ENCODE measurements at places on chromosomes 12 and 14.

- no peak for DNase-seq
Measured at GRCh38 chr12:130336723-130337487, 782 bp upstream of the PIWIL1 start.

DNA sequence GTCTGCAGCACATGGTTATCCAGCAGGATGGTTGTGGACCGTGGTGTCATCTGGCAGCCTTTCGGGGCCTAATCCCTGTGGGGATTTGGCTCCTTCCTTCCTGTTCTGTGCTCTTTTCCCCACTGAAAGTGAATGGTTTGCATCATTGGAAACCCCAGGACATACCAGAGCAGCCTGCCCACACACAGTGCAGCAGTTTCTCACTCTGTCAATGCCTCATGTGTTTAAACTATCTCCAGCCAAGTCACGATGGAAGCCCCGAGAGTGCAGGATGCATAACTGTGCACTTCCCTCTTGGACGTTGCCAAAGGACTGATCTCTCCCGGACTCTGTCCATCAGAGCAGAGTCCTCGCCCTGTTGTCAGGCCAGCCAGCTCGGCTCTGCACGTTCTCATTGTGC is 29.0 kb upstream of the AMN start:
- no peak for DNase-seq

GRCh38 chr12:62738616-62739015 is 196.3 kb downstream of the PPM1H start:
- no peak for DNase-seq

DNA sequence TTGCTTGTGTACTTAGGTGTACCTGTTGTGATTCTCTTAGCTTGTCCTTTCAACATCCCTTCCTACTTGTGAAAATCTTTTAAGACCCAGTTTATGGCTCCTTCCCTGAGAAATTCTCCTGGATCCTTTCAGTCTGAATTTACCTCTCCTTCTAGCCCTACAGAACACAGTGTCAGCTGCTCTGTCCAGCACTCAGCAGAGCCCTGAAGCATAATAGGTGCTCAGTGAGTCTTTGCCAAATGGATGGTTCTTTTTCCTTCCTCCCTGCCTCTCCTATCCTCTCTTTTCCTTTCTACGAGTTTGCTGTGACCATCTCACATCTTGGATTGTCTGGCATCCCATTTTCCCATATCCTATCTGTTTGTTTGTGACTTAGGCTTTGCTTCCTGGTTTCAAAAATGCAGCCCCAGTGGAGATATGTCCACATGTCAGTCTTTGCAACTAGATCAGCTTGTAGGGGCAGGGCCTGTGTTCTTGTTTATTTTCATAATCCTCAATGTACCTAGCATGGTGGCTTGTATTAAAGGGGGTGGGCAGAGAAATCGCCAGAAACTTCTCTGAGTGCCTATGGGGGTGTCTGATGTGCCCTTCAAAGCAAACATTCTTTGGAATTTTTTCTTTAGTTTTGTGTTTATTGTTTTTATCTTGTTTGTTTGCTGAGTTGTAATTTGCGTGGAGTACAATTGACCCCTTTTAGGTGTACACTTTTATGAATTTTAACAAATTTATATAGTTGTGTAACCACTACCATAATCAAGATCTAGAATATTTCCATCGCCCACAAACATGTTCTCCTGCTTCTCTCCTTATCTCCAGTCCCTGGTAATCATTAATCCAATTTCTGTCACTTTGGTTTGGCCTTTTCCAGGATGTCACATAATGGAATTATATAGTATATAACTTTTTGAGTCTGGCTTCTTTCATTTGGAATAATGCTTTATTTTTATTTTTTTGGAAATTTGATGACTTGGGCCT is 62.8 kb downstream of the SMOC1 start:
- DNase-seq, result no peak

GRCh38 chr12:49111206-49111605 is 559 bp upstream of the LMBR1L start:
- DNase-seq, result no peak

GRCh38 chr14:97846156-97846555 is 1049.0 kb downstream of the VRK1 start:
- no peak for DNase-seq

- no peak for DNase-seq
Measured at GRCh38 chr14:74018174-74018585, 908 bp downstream of the ENTPD5 start.

DNA sequence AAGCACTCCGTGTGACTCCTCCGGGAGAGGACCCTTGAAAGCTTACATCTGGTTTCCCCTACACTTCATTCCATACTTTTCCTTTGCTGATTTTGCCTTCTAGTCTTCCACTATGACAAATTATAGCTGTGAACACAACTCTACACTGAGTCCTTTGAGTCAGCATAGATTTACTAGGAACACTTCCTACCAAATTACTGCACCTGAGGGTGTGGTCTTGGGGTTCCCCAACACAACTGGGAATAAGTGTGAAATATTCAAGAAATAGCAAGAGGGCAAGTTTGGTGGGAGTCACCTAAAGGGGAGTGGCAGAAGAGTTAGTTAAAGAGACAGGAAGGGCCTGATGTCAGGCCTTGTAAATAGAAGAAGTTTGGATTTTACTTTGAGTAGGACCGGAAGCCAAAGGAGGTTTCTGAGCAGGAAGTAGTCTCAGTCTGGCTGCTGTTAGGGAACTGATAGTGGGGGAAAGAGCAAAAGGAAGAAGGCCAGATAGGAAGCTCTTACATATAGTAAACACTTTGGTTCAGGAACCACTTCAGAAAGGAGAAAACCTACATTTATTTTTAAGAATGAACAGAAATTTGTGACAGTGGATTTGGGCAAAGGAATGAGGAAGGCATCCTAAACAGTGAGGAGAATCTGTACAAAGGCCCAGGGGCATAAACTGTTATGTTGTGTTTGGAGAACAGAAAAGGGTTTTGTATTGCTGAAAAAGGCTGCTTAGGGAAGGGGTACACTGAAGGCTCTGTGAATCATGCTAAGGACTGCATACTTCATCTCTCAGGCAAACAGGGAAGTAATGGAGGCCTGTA is 14.2 kb downstream of the SEL1L start:
- no peak for DNase-seq

DNA sequence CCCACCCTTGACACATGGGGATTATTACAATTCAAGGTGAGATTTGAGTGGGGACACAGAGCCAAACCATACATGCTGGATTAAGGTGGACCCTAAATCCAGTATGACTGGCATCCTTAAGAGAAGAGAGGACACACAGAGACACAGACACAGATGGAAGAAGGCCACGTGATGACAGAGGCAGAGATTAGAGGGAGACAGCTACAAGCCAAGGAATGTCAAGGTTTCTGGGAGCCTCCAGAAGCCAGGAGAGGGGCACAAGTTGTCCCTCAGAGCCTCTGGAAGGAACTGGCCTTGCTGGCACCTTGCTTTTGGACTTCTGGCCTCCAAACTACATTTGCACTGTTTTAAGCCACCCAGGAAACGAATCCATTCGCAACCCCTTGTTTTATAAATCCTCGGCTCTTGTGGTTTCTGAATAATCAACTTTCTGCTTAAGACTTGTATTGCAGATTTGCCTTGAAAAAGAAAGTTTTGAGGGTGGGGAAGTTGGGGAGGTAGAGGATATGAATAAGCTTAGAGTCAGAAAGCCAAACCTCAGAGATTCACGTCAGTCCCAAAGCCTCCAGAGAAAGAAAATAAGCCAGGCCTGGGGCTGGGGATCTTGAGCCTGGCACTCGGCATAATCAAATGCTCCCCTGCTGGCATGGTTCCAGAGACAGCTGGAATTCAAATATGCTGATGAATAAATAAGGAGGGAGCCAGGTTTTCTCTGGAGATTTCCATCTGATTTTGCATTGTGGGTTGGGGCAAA is 224.2 kb upstream of the PWP1 start:
- no peak for DNase-seq

- DNase-seq, result no peak
Measured at GRCh38 chr14:58635091-58635830, 2.5 kb upstream of the DACT1 start.

DNA sequence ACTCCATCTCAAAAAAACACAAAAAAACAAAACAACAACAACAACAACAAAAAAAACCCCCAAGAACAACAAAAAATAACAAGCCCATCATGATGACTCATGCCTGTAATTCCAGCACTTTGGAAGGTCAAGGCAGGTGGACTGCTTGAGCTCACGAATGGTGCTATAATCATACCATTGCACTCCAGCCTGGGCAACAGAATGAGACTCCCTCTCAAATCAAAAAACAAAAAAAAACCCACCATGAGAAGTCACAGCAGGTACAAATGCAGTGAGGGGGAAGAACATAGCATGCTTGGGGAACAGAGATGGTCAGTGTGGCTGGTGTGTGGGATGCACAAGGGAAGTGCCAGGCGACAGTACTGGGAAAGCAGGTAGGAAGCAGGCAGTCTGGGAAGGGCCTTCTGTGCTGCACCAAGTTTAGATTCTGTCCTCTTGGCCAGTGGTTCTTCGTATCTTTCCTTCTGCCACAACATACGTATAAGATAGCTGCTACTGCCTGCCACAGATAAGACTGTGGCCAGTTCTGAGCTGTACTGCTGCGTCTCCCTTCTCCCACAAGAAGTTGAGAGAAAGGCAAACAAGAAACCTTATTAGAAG is 28.0 kb downstream of the ATG14 start:
- DNase-seq, result no peak

GRCh38 chr14:77598366-77599070 is 17.9 kb downstream of the SPTLC2 start:
- no peak for DNase-seq

DNA sequence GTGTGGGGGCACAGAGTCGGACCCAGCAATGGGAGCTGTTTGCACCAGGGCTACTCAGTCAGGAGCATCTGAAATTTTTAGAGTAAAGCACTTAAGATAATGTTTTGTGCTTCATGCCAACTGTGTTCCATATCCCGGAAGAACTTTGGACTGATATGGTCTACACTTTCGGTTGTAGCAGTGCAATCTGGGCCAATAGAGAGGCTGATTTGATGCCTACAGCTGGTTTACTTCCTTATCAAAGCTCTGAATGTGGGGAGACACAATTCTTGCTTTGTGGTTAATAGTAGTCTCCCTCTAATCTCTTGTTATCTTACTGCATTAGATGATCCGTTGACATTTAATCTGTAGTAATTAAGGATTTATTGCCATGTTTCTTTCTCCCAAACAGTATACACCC is 7.8 kb upstream of the VDR start:
- DNase-seq, result no peak

- DNase-seq, result no peak
Measured at GRCh38 chr12:50580436-50580835, 75.7 kb downstream of the DIP2B start.

DNA sequence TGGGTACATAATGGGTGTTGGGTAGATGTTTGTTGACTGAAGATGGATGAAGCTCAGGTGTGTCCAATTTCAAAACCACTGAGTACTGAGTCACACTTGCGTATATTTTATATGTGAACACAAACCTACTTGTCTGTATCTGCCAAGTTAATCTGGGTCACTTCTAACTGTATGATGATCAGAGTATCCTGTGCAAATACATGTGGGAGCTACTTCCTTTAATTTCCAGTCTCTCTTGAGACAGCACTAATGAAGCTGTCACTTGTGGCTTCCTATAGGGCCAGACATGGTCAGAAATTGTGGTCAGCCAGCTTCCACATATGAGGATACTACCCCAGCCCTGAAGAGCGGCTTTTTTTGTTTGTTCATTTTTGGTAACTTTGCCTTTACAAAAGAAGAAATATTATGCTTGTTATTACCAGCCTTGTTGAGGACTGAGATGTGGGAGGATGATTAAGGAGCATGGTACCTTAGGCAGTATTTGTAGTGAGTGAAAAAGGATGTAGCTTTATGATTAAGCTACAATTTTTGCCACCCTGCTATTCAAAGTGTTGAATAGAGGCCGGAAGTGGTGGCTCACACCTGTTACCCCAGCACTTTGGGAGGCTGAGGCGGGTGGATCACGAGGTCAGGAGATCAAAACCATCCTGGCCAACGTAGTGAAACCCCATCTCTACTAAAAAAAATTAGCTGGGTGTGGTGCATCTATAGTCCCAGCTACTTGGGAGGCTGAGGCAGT is 32.4 kb downstream of the PLXNC1 start:
- no peak for DNase-seq

- DNase-seq, result no peak
Measured at GRCh38 chr12:72323881-72324280, 51.7 kb downstream of the TRHDE start.

DNA sequence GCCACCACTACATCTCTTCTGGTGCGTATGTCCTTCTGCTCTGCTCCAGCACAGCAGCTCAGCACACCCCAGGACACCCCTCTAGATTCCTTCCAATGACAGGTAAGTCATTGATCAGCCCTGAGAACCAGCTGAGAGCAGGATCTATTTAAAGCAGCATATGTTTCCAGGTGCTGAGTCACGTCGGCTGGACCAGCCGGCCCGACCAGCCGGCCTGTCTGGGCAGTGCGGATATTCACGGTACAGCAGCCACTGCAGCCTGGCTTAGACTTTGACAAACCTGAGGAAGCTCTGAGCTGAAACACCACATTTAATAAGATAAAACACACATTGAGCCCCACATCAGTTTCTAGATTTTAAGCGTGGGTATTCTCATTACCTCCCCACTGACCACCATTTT is 31.8 kb upstream of the RPH3A start:
- no peak for DNase-seq

GRCh38 chr14:77219591-77219990 is 38.0 kb downstream of the TMEM63C start:
- no peak for DNase-seq

DNA sequence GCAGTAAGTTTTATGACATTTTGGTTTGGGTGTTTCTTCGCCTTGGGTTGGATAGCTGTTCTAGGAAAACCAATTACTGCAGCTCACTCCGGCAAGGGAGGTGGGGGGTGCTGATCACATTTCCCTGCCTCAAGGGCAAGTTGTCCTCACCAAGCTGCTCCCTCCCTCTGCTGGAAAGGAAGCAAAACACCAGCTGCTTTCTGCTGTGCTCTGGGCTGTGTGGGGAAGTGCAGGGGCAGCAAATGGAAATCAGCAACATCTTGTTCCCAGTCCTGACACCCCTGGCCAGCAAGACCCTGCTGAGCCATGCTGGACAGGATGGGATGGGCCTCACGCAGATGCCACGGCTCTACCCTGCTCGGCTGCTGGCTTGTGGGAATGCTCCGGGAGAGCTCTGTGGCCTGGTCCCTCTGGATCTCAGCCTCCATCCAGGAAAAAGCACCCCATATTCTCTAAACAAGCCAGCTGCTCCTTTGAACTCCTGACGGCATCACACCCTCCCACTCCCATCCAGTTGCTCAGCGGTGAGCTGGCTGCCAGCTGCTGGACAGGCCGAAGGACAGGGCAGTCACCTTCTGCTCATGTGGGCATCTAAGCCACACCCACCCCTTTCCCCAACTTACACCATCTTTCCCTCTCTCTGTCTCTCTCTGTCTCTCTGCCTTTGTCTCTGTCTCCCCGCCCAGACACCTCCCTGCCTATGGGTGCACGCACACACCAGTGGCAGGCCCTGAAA is 52.4 kb upstream of the EIF5 start:
- DNase-seq, result no peak

GRCh38 chr14:59123975-59124374 is 64.5 kb upstream of the DAAM1 start:
- DNase-seq, result no peak

GRCh38 chr12:71164166-71164565 is 6.4 kb upstream of the TSPAN8 start:
- DNase-seq, result no peak

- DNase-seq, result no peak
Measured at GRCh38 chr14:102499401-102500157, 10.0 kb downstream of the ANKRD9 start.

Data from stimulated activated CD4-positive, alpha-beta T cell treated with anti-CD3 and anti-CD28 coated beads, Interleukin-1b, Interleukin-23, amount 100 ng/mL, for 4 hours (primary cell).